ENCODE measurements at places on chromosomes 4 and X.

GRCh38 chr4:26233350-26233749 is 87.5 kb upstream of the RBPJ start:
- DNase-seq = no peak

- DNase-seq = no peak
Observed at GRCh38 chr4:138910914-138911336, 104.7 kb upstream of the NOCT start.

DNA sequence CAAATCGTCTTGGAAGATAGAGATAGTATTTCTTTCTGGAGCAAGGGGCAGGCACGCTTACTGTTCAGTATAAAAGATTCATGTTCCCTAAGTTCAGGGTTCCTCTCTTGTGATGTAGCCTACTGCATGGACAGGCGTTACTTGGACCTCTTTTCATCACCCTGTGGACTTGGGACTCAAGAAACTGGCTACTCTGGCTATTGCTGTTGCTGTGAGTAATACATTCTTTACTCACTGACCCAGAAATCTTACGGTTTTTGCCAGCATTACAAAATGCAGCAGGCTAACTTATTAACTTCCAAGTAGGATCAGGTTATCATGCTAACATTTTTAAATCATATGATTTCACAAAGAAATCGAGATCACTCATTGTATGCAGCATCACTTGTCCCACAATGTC is 12.8 kb upstream of the GUCY1B1 start:
- no peak for DNase-seq

- DNase-seq = no peak
Observed at GRCh38 chrX:130772105-130772775, 130.8 kb downstream of the ENOX2 start.

DNA sequence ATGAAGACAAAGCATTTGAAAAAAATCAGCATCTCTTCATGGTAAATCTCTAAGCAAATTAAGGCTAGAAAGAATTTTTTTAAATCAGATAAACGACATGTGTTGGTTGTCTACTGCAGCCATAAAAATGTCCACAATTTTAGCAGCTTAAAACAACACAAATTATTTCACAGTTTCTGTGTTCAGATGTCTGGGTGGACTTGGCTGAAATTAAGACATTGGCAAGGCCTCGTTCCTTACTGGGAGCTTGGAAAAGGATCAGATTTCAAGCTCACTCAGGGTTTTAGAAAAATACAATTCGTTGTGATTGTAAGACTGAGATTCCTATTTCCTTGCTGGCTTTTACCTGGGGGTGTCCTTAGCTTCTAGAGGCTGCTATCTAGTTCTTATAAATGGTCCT is 1470.6 kb downstream of the PCDH19 start:
- DNase-seq = no peak
